Activated T-helper 17 cell treated with anti-CD3 and anti-CD28 coated beads, Interleukin-2, amount 50 U/mL, for 72 hours (primary cell): ENCODE measurements at places on chromosomes 2 and 18. TPM values are rescaled to one million over a fixed set of nuclear protein-coding genes. Genes with fewer than 3 reads are reported as not detected.

DNA sequence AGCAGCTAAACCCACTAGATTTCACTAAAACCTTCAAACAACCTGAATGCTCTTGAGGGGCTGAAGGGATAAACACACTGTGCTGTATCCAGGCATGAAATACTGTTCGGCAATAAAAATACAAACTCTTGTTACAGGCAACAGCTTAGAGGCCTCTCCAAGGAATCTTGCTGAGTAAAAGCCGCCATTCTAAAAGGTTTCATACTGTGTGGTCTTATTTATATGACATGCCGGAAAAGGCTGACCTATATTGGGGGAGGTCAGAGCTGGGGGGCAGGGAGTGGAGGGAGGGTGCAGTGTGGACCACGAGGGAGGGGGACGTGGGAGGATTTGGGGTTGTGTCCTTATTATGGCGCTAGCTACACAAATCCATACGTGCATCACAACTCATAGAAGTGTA is 136.2 kb downstream of the MBP start:
- ATAC-seq, result no peak

DNA sequence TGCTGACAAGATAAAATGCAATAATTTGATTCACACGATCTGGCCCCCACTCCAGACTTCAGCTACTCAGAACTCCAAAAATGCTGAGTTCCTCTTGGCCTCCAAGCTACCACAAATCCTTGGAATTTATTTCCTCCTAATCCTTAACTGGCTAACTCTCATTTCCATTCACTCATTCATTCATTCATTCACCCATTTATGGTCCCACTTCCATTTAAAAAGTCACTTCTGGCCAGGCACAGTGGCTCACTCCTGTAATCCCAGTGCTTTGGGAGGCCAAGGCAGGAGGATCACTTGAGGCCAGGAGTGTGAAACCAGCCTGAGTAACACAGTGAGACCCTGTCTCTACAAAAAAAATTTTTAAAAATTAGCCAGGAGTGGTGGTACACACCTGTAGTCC is 12.5 kb downstream of the SOS1 start:
- ATAC-seq, result no peak

DNA sequence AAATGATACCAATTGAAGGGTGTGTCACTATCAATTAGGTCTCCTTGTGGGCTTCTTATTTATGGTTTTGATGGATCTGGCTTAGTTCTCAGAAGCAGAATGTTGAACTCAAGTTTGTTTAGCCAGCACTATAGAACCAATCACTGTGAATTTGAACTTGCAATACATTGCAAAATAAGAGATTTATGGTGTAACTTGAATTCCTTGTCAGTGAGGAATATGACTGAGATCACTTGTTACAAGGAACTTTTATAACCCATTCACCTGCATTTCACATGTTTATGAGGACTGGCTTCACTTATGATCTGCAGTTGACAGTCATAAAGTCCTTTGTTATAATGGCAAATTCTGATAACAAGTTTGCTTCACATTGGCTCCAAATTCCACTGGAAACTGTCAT is 9.8 kb downstream of the GATA6 start:
- no peak for ATAC-seq

The ASIC4 gene
- not detected for total RNA-seq

The ABCA12 gene
- not detected for total RNA-seq

DNA sequence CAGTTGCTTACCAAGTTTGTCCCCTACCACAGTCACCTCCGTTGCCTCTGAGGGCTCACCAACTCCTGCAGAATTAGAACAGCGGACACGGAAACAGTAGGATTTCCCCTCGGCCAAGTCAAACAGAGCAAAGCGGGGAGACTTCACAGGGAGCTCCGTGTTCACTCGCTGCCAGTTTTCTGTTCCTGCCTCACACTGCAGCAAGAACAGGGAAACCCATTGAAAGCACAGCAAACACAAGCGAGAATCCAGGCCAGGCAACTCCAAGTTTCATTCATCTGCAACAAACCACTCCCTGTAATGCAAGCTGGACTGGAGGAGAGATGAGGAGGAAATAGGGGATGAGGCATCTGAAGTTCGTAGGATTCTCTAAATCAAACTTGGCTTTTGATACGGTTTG is 84.2 kb downstream of the MYOM1 start:
- ATAC-seq, result no peak

DNA sequence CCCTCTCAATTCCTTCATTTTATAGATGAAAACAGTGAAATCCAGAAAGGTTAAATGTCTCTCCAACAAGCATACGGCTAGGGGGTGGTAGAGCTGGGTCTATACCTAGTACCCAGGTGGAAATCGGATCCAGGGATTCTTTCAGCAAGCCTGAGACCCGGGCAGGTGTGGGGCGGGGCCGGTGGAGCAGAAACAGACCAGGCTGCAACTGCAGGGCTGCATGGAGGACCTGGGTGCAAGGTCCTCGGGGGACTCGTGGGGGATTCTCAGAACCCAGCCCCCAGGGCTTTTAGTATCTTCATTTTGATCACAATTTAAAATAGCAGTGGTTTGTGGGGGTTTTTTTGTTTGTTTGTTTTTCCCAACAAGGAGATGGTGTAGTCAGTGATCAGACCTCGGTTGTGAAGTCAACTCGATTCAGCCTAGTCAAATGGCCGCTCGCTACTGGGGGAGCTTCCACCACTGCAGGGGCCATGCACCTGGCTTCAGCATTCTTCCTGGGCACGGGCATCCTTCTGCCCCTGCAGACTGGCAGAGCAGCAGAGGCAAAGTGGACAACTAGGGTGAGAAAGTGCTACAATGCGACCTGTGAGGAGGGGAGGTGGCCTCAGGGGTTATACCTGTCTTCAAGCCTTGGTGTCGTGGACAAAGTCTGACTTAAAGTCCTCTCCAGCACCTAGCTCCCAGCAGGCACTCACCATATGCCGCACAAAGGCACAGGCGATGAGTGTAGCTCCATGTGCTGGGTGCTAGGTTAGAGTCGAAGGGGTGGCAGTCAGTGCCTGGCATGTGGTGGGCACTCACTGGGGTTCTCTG is 46.3 kb downstream of the GORASP2 start:
- ATAC-seq, result no peak

DNA sequence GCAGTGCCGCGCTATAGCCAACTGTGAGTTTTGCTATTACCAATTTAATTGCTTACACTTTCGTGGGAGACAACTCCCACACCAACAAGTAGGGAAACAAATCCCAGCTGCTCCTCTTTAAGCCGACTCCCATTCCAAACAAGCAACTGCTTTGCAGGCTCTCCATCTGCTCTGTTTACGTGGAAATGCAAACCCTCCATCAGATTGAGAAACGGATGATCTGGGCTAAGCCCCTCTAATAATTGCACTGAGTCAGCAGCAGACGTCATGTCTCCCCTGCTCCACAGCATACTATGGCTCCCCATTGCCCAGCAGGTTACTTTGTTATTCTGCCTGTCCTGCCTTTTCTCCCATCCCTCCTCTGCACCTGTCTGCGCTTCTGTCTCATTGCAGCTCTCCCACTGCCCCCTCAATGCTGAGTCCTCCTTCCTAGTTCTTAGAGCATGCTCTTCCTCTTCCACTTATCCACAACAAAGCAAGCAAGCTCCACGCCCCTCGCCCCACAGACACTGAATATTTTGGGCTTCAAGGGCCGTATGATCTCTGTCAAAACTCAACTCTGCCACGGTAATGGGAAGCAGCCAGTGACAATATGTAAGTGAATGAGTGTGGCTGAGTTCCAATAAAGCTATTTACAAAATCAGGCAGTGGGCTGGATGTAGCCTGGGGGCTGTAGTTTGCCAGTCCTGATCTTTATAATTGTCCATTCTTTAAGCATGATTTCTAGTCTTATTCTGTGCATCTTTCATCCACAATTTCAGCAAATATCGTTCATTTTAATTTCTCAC is 39.5 kb upstream of the ARL4C start:
- no peak for ATAC-seq

The IMP4 gene
- total RNA-seq, result 134 TPM

DNA sequence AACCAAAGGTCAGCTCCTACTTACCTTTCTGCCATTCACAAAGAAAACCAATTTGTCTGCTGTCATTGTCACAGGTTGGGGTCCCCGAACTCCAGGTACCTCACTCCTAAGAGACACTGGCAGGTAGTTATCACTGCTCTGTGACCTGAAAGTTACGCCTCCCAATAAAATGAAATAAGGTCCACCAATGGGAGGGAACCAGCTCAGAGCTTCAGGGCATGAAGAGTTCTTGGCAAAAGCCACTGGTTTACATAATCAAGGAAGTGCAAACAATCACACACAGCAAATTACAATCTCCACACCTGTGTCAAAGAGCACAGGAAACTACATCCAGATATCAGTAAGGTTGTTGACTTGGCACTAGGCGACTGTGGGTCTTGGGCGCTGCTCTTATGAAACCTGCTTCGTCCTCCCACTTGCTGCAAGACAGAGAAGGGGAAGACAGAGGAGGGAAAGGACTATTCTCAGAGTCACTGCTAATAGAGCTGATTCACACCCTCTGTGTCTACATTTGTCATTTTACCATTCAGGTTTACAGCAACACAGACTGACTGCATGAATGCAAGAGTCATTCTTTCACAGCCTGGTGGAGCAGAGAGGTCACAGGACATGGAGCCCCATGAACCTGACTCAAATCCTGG is at the start of gene XDH:
TSS of gene XDH (minus strand) at position 142 of the 641 bp plus-strand sequence. CDS start at position 66, 76 bp downstream.
- ATAC-seq, result peak; percentile 76

- no peak for ATAC-seq
Observed at GRCh38 chr2:56985609-56986008, 801.8 kb downstream of the CCDC85A start.

The ZAP70 gene
- total RNA-seq, result 233 TPM

GRCh38 chr2:82055846-82056245 is 1751.3 kb upstream of the LRRTM1 start:
- no peak for ATAC-seq

The NYAP2 gene
- total RNA-seq, result not detected
